ENCODE measurements at places on chromosomes 2 and 18.

- no peaks in the 10 kb centered on the region for H3K36me3 ChIP-seq
- DNase-seq: no peak
- H3K27ac ChIP-seq: no peak overlapping the region
- peaks cover 13% of the 10 kb centered on the region for H3K4me1 ChIP-seq
- H3K27me3 ChIP-seq: no peaks in the 10 kb centered on the region
- H3K4me3 ChIP-seq: no peak overlapping the region
These were observed 62.6 kb downstream of the ODC1 start for GRCh38 chr2:10385501-10385900.

DNA sequence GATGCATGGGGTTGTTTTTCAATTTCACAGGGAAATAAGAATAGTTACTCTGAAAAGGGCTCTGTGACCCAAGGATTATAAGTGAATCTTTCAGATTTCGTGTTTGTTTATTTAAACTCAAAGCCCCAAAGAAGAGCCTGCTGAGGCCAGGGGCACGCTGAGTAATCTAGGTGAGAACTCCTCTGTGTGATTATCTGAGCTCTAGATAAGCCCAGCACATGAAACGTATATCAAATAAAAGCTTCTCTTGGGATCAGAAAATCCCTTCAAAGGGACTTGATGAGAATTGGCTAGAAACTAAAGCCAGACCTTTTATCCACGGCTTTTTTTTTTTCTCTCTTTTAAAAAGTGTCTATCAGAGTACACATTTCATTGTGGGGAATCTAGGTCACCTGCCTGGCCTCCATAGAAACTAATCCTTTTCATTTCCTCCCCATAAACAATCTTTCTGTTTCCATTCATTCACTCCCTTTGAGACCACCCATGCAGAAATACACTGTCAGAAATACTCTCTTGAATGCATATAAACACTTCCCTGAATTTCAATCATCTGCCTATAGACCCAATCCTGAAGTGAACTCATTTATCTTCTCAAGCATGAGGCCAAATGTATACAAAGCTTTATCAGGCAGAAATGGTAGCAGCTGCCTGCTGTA, 137.4 kb downstream of the RIT2 start:
- H3K4me1 ChIP-seq: no peaks in the 10 kb centered on the region
- H3K27ac ChIP-seq: no peak overlapping the region
- H3K27me3 ChIP-seq: no peaks in the 10 kb centered on the region
- H3K4me3 ChIP-seq: no peak overlapping the region
- no peak for DNase-seq

GRCh38 chr2:219596954-219597551, 604 bp upstream of the STK11IP start:
- H3K27me3 ChIP-seq: no peaks in the 10 kb centered on the region
- no peak for DNase-seq
- H3K36me3 ChIP-seq: no peaks in the 10 kb centered on the region
- peak overlapping the region; percentile 75 for H3K4me3 ChIP-seq

DNA sequence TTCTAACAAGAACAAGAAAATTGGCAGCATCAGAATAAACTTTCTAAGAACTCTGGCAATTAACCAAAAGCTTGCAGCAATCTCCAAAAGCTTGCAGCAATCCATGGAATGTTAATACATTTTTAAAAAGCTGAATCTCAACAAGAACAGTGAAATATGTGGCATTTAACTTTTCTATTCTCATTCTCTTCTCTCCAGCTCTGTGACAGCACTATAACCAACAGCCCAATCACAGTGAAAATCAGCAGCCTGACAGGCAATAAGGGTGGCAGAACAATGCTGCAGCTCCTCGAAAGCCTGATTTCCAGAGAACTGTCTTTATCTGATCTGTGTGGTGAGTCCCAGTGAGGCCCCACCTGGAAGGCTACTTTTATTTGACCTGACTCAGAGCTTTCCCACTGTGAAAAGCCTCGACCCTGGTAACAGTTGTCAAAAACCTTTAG, 60.0 kb downstream of the TMEM131 start:
- no peak overlapping the region for H3K27ac ChIP-seq
- H3K4me3 ChIP-seq: no peak overlapping the region
- peaks cover 2% of the 10 kb centered on the region for H3K4me1 ChIP-seq
- no peak for DNase-seq
- no peaks in the 10 kb centered on the region for H3K36me3 ChIP-seq
- no peaks in the 10 kb centered on the region for H3K27me3 ChIP-seq

DNA sequence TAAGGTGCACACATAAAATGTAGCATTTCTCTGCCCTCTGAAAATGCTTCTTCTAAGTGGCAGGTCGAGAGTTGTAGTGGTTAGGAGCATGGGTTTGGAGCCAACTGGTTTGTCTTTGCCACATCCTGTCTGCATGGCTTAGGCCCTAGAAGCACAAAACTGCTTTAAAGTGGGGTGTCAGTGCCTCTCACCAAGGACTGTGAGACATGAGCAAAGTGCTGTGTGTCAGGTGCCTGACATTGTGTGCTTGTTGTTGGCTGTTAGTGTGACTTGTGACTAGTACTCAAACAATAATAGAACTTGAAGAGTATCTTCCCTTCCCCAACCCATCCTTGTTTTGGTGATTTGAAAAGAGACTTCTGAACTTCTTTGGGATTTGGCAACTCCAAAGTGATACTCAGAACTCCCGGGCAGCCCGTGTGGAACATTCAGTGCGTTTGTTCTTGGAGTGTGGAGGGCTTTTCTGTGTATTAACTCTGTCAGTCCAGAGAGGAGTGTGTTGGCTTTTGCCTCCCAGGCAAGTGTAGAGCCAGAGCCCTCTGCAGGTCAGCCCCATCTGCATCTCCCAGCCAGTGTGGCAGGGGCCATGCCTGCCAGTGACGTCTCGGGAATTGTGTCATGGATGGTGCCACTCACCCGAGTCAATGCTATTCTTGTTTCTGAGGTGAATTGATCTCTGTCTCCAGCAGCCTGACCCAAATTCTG, 5.0 kb downstream of the MGAT5 start:
- H3K27me3 ChIP-seq: no peaks in the 10 kb centered on the region
- H3K4me3 ChIP-seq: no peak overlapping the region
- no peak for DNase-seq
- no peaks in the 10 kb centered on the region for H3K36me3 ChIP-seq
- H3K27ac ChIP-seq: no peak overlapping the region

DNA sequence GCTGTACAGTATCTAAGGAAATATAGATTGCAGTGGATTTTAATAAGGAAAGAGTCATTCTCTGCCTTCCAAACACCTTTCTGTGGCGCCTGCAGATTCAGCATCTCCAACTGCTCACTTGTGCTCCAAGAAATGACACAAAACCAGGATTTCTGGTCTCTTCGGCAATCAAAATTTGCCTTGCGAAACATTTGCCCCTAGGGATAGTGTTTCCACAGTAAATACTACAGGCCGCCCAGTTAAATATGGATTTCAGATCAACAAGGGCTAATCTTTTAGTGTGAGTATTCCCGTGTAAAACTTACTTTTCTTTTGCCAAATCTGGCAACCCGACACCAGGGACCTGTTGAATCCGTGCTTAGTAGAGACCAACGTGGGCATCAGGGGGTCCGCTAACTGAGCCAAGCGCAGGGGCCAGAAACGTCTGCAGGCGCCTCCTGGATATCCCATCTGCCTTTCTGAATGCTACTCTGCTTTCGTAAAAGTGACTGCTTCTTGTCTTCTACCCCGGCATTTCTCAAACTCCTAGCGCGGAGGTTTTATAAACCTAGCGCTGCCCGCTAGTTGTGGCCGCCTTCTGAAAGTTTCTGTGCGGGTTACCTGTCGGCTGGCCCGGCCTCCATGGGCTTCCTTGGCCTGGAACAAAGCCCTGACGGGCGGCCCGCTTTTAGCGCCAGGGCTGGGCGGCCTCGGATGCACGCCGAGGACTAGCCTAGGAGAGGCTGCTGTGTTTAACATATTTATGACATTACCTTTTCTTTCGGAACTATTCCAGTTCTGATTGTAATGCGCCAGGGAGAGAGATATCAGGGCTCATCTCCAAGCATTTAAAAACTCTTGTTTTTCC, 2.5 kb downstream of the CYP1B1 start:
- peaks cover 26% of the 10 kb centered on the region for H3K4me1 ChIP-seq
- peaks cover 31% of the 10 kb centered on the region for H3K27me3 ChIP-seq
- DNase-seq: no peak
- H3K27ac ChIP-seq: no peak overlapping the region

GRCh38 chr2:239156516-239157265, 244.1 kb downstream of the HDAC4 start:
- DNase-seq: no peak
- no peak overlapping the region for H3K27ac ChIP-seq
- H3K4me3 ChIP-seq: no peak overlapping the region
- peaks cover 2% of the 10 kb centered on the region for H3K36me3 ChIP-seq
- H3K4me1 ChIP-seq: no peaks in the 10 kb centered on the region
- H3K27me3 ChIP-seq: no peaks in the 10 kb centered on the region

GRCh38 chr2:86062043-86062442, 43.6 kb downstream of the POLR1A start:
- no peaks in the 10 kb centered on the region for H3K27me3 ChIP-seq
- no peaks in the 10 kb centered on the region for H3K4me1 ChIP-seq
- no peak overlapping the region for H3K4me3 ChIP-seq
- no peak overlapping the region for H3K27ac ChIP-seq

GRCh38 chr2:150689590-150689989, 202.1 kb upstream of the RND3 start:
- no peak for DNase-seq
- no peaks in the 10 kb centered on the region for H3K27me3 ChIP-seq
- H3K36me3 ChIP-seq: no peaks in the 10 kb centered on the region
- no peak overlapping the region for H3K27ac ChIP-seq
- no peaks in the 10 kb centered on the region for H3K4me1 ChIP-seq

GRCh38 chr2:19670303-19670702, 231.5 kb downstream of the TTC32 start:
- DNase-seq: no peak
- H3K27me3 ChIP-seq: no peaks in the 10 kb centered on the region

DNA sequence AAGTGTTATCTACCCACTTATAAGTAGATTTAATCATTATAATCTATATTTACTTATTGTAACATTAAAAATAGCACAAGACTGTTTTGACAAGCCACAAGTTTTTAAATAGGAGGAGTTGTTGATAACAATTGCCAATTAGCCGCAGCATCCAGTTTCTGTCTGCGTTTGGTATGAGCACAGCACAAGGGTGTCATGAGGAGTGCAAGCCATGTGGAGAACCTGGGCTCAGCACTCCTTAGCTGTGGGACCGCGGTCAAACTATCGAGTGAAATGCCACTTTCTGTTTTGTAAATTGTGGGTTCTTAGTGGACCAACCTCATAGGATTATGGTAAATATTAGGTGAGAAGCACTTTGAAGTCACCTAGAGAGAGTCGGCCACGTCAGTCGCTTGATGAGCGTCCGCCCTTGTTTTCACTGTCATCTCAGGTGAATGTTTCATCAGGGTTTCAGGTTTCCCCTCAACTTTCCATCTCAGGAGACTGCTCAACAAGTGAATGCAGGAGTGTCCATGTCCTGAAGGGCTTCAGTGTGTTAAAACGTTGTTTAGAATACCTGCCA, 294.5 kb downstream of the ZNF407 start:
- no peaks in the 10 kb centered on the region for H3K36me3 ChIP-seq
- no peak overlapping the region for H3K4me3 ChIP-seq
- H3K27ac ChIP-seq: no peak overlapping the region
- H3K4me1 ChIP-seq: no peaks in the 10 kb centered on the region

- no peak overlapping the region for H3K4me3 ChIP-seq
- DNase-seq: no peak
- no peaks in the 10 kb centered on the region for H3K4me1 ChIP-seq
- H3K36me3 ChIP-seq: no peaks in the 10 kb centered on the region
- H3K27ac ChIP-seq: no peak overlapping the region
These were observed 298.2 kb downstream of the CDCA7 start for GRCh38 chr2:173652767-173653431.

Data from H1 (cell line).